ENCODE measurements at places on chromosomes 3 and 15.
A peak's percentile ranks its signal among the peaks of the same experiment; 100 is the strongest.

- DNase-seq, result no peak
Observed at GRCh38 chr3:42684632-42685362, 540 bp upstream of the KLHL40 start.

DNA sequence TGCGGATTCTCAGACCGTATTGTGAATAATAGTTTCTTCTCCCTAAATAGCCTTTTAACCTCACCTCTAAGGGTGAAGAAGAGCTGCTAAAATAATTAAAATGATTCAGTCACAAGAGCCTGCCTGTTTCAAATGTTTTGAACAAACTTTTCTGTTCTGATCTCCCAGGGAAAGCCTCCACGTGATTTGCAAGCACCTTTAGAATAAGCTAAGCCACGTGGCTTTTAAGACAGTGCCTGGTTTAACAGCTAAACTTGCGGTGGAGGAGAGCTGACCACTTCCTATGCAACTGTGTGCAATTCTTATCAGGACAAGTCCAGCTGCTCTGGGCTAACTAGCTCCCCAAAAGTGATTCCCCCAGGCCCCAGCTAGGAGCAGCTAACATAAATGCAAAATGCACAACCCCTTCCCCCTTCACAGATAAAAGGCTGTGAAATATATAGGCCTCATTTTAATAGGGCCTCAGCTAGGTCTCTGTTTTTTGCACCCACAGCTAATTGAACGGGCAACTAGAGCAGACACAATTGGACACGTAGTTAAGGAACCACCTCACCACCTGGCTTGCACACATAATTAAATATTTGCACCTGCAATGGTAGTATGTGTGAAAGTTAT is 401.2 kb upstream of the NR2F2 start:
- DNase-seq, result no peak

GRCh38 chr3:130941793-130942192 is 47.9 kb downstream of the ATP2C1 start:
- DNase-seq, result no peak

GRCh38 chr15:88897456-88898194 is 2.3 kb upstream of the HAPLN3 start:
- DNase-seq, result peak; percentile 75

GRCh38 chr3:159856590-159857104 is 132.0 kb upstream of the IL12A start:
- no peak for DNase-seq

- DNase-seq, result no peak
Observed at GRCh38 chr3:53238051-53238850, 17.6 kb downstream of the TKT start.

DNA sequence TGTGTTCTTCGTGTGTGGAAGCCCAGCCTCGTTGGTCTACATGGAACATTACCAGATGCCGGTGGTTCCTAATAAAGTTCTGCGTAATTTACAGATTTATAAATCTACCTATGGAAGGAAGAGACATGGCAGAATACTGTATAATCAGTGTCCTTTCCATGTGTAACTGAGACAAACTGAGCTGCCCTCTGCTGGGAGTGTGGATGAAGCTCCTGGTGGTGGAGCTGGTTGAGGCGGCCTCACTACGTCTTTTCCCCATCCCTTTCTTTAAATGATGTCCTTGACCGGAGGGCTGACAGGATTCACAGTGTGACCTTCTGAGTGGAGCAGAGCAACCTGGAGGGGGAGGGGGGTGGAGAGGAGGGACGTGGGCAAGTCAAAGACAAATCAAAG is 267.0 kb upstream of the CHRM5 start:
- DNase-seq, result no peak

GRCh38 chr15:63970621-63971426 is 75.5 kb downstream of the DAPK2 start:
- DNase-seq, result no peak

DNA sequence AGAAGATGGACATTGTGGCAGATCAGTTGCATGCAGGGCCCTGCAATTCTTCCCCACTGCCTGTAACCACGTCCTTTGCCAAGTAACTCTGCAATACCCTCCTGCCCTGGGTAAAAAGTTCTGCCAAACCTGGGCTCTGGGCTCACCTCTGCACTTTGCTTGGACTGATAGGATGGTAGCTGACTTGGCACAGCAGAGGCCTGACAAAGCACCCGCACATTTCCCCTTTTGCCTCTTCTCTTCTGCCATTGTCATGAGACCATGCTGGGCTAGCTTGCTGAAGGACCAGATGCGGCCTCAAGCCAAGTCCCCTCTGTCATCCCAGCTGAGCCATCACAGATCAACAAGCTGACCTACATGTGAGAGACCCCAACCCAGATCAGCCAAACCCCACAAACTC is 122.4 kb downstream of the SMAD6 start:
- DNase-seq, result no peak

DNA sequence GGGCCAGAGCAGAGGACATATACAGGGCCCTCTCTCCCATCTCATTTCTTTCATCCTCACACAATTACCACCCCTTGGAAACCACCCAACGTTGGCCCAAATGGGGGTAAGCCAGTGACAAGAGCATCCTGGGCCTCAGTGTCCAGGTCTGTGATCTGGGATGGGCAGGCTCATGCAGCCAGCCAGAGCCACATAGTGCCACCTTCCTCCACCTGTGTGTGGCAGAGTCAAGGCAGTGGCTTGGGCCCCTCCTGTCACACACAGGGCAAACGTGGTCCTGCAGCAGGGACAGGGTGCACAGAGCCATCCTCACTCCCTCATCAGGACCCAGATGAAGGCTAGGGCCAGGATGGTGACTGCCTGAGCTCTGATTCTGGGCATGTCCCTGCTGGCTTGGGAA is 2.3 kb upstream of the MYL3 start:
- DNase-seq, result no peak

DNA sequence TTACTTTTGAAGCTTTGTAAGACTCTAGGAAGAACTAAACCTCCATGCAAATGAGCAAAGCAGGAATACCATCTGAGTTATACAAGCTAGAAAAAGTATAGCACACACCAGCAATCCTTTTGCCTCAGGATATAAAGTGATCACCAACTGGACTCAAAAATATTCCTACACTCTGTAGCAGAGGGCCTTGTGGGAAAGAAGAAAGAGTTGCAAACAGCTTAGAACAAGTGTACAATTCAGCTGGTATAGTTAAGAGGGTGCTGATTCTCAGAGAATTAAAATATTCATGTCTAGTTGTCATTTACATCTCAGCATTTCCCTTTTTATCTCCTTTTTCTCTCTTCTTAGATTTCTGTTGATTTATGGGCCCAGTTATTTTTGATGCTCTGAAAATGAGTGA is 248.4 kb downstream of the GAP43 start:
- no peak for DNase-seq

GRCh38 chr15:58473724-58474123 is 41.9 kb downstream of the LIPC start:
- no peak for DNase-seq

- no peak for DNase-seq
Observed at GRCh38 chr3:63940389-63940757, 28.2 kb upstream of the SCAANT1 start.

GRCh38 chr15:78243491-78243941 is 9.2 kb upstream of the ACSBG1 start:
- DNase-seq, result no peak

DNA sequence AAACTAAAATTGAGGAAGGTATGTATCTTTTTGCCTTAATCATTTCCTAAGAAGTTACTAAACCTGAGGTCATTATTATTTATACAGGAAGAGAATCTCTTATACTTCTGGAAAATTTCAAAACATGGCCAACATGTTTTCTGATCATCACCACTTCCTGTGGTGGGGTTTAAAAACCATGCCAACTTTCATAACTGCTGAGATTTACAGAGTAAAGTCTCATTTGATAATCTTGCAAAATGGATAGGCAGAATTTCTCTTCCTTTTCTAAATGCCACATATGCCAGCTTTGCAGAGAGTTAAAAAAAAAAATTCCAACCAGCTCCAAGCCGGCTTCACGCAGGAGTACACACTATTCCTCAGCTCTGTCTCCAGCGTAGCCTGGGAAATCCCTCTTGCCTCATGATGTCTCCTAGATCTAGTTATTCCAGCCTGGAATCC is 124.3 kb upstream of the SPRED1 start:
- no peak for DNase-seq

- DNase-seq, result no peak
Observed at GRCh38 chr3:170483485-170484262, 65.0 kb downstream of the CLDN11 start.

- DNase-seq, result no peak
Observed at GRCh38 chr3:79598594-79598993, 169.2 kb downstream of the ROBO1 start.

- DNase-seq, result no peak
Observed at GRCh38 chr3:108985844-108986243, 32.2 kb upstream of the GUCA1C start.

DNA sequence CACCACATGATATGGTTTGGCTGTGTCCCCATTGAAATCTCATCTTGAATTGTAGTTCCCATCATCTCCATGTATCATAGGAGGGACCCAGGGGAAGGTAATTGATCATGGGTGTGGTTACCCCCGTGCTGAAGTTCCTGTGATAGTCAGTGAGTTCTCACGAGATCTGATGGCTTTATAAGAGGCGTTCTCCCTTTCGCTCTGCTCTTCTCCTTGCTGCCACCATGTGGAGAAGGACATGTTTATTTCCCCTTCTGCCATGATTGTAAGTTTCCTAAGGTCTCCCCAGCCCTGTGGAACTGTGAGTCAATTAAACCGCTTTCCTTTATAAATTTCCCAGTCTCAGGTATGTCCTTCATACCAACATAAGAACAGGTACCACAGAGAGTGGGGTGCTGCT is 21.9 kb downstream of the OSTN start:
- DNase-seq, result no peak

- DNase-seq, result no peak
Observed at GRCh38 chr3:186824430-186825139, 17.9 kb upstream of the ADIPOQ start.

- no peak for DNase-seq
Observed at GRCh38 chr3:171268677-171269076, 191.5 kb downstream of the TNIK start.

DNA sequence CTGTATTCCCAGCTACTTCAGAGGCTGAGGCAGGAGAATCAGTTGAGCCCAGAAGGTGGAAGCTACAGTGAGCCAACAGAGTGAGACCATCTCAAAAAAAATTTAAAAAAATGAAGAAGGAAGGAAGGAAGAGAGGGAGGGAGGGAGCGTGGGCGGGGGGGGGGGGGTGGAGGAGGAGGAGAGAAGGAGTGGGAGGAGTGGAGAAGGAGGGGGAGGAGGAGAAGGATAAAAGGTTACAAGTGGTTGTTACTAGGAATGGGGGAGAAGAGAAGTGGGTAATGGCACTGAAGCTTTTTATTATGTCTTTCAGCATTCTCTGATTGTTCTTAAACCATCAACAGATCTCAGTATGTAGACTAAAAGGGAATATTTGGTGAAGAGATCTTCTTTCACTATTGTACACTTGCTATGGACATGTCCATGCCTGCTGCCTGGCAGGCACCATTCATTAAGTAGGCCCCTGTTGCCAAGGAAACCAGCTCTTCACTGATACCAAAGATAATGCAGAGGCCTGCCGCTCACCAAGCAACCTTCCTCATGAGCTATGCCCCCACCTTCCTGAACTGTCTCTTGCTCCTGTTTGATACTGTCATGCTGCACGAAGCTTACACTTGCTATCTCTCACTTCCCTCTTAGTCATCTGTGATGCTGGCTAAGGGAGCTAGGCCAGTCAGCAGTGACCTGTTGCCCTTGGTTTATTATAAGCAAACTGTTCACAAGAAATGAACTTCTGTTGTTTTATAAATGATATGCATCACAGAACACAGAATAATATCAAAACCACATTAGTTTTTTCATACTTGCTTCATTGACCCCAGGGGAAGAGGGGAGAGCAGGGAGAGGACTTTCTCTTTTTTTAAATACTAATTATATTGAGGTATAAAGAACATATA is 23.1 kb downstream of the EPM2AIP1 start:
- no peak for DNase-seq

DNA sequence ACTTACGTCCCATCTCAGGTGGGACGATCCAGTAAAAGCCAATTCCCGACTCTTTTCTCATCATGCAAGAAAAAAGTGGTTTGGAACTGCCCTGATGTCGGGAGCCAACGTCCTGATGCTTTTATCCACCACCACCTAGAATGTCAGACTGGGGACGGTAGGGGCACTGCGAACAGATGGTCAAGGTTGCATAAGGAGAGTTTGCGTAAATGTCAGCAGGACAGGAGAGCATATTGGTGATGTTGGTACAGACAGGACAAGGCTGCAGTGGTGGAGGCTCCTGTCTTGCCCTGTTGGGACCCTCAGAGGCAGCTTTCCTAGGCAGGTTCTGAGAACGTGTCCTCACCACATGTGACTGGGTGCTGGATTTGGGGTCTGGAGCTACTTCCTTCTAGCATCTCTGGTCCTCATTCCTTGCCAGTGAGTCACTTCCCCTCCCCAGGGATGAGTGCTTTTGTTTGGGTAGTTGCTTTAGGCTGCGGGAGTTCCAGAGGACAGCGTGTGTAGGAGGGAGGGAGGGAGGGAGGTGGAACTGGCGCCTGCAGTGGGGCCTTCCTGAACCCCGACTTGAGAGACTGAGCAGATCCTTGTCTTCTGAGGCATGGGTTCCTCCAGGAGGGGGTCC is 21.0 kb downstream of the THSD4 start:
- DNase-seq, result no peak

DNA sequence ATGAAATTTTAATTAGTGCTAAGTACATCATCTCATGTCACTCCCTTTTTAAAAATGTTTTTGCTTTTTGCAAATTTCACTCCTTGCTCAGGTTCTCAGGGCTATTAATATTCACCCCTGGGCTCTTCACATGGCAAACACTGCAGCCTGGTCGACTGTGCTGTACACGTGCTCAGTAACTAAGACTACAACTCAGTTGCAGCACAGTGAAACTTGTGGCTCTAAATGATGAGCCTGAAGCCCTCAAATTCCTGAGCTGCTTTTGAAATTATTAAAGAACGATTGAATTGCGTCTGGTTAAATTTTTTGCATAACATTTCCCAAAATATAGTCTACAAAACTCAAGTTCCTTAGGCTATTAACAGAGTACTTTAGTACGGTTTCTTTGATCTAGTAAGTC is 159.3 kb upstream of the C2CD4B start:
- no peak for DNase-seq

DNA sequence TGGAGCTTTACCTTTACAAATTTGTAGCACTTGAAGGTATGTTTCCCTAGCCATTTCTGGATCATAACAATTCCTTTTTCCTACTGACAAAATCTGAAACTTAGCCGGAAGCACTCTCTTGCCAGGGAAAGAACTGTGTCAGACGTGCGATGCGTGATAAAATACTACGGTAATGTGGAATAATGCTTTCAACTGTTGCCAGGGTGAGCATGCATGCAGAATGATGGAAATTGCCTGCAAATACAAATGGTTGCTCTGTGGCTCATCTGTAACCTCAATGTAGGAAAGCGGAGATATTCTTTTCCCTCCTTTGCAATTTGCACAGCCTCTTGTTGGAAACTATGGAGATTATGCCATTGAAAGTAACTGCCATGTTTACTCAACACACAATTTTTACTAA is 736.5 kb upstream of the CFAP20DC start:
- DNase-seq, result no peak

Data from stimulated activated CD4-positive, alpha-beta T cell treated with anti-CD3 and anti-CD28 coated beads, TNF-alpha, amount 100 ng/mL, for 4 hours (primary cell).